ENCODE measurements at places on chromosomes 7 and 10.

DNA sequence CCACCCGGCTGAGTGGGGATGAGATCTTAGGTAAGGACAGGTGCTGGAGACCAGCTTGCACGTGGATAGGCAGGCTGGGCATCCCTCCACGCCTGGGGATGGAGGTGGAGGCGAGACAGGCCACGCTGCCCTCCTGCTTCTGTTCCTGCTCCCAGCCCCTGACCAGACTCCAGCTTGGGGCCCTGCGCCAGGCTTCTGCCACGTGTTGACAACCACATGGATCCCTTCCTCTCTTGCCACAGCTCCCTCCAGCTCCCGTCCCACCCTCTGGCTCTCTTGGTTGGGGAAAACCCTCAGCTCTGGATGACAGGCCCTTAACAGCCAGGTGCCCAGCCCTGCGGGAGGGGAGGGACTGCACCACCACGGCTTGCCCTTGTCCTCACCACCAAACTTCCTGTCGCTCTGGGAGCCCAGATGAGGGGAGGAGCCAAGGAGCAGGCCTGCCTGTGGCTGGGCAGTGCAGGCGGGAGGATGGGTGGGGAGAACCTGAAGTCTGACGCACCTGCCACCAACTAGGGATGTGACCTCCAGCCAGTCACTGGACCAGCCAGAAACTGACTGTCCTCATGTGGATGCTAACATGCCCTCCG is 36.0 kb downstream of the KCNH2 start:
- no peak overlapping the region for H3K4me3 ChIP-seq
- no peak for DNase-seq
- H3K36me3 ChIP-seq = no peaks in the 10 kb centered on the region
- H3K4me1 ChIP-seq = no peaks in the 10 kb centered on the region

GRCh38 chr7:11237742-11238141 is 264.1 kb downstream of the PHF14 start:
- DNase-seq = no peak
- H3K27me3 ChIP-seq = no peaks in the 10 kb centered on the region
- no peaks in the 10 kb centered on the region for H3K36me3 ChIP-seq
- H3K27ac ChIP-seq = no peak overlapping the region
- no peak overlapping the region for H3K4me3 ChIP-seq

- DNase-seq = no peak
- no peak overlapping the region for H3K4me3 ChIP-seq
- no peak overlapping the region for H3K27ac ChIP-seq
- no peaks in the 10 kb centered on the region for H3K36me3 ChIP-seq
Measured at GRCh38 chr7:45149606-45150005, 8.0 kb upstream of the RAMP3 start.

GRCh38 chr10:128001849-128002248 is 94.9 kb downstream of the PTPRE start:
- H3K36me3 ChIP-seq = no peaks in the 10 kb centered on the region
- no peak overlapping the region for H3K4me3 ChIP-seq
- H3K27me3 ChIP-seq = no peaks in the 10 kb centered on the region
- no peak for DNase-seq
- peaks cover 40% of the 10 kb centered on the region for H3K4me1 ChIP-seq

DNA sequence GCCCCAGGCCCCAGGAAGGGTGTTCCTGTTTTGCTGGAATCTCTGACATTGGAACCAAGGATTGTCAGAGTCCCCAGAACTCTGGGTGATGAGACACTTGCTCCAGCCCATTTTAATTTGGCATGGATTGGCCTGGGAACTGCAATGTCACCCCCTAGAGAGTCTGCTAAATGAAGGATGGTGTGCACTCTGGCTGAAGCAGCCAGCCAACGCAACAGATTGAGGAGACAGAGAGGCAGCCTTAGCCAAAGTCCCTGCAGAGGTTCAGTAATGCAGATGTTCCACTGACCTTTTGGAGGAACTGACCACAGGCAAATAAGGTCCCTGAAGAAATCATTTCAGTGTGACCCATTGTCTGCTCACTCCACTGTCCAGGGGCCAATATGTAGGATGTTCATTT is 13.4 kb downstream of the LRRC18 start:
- no peaks in the 10 kb centered on the region for H3K27me3 ChIP-seq
- no peaks in the 10 kb centered on the region for H3K36me3 ChIP-seq
- no peaks in the 10 kb centered on the region for H3K4me1 ChIP-seq
- H3K4me3 ChIP-seq = no peak overlapping the region
- H3K27ac ChIP-seq = no peak overlapping the region
- DNase-seq = no peak

GRCh38 chr7:48691788-48692187 is 232.6 kb upstream of the CDC14C start:
- no peak overlapping the region for H3K4me3 ChIP-seq
- no peaks in the 10 kb centered on the region for H3K4me1 ChIP-seq
- DNase-seq = no peak
- H3K36me3 ChIP-seq = no peaks in the 10 kb centered on the region
- H3K27ac ChIP-seq = no peak overlapping the region

GRCh38 chr7:42831006-42831717 is 80.7 kb downstream of the C7orf25 start:
- peaks cover 5% of the 10 kb centered on the region for H3K27me3 ChIP-seq
- H3K4me3 ChIP-seq = no peak overlapping the region
- DNase-seq = no peak
- H3K27ac ChIP-seq = no peak overlapping the region
- no peaks in the 10 kb centered on the region for H3K36me3 ChIP-seq
- H3K4me1 ChIP-seq = no peaks in the 10 kb centered on the region

GRCh38 chr10:125479059-125479458 is 203.9 kb downstream of the TEX36 start:
- H3K36me3 ChIP-seq = no peaks in the 10 kb centered on the region
- no peak overlapping the region for H3K27ac ChIP-seq
- no peak overlapping the region for H3K4me3 ChIP-seq
- H3K4me1 ChIP-seq = no peaks in the 10 kb centered on the region
- no peaks in the 10 kb centered on the region for H3K27me3 ChIP-seq

DNA sequence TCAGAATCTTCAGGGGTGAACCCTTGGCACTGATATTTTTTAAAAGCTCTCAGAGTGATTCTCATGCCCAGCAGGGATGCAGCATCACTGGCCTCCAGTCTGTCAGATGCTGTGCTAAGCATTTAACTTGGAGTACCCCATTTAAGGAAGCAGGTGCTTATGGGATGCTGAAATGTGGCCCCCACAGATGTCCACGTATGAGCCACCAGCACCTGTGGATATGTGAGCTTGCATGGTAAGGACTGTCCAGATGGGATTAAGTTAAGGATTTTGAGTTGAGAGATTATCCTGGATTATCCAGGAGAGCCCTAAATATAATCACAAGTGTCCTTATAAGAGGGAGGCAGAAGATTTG is 17.7 kb downstream of the CHST3 start:
- no peak overlapping the region for H3K4me3 ChIP-seq
- H3K27me3 ChIP-seq = no peaks in the 10 kb centered on the region
- no peaks in the 10 kb centered on the region for H3K36me3 ChIP-seq

GRCh38 chr7:128961030-128961659 is 23.4 kb downstream of the IRF5 start:
- H3K27me3 ChIP-seq = no peaks in the 10 kb centered on the region
- no peak overlapping the region for H3K4me3 ChIP-seq
- no peak overlapping the region for H3K27ac ChIP-seq
- H3K36me3 ChIP-seq = peaks cover 13% of the 10 kb centered on the region
- DNase-seq = no peak

DNA sequence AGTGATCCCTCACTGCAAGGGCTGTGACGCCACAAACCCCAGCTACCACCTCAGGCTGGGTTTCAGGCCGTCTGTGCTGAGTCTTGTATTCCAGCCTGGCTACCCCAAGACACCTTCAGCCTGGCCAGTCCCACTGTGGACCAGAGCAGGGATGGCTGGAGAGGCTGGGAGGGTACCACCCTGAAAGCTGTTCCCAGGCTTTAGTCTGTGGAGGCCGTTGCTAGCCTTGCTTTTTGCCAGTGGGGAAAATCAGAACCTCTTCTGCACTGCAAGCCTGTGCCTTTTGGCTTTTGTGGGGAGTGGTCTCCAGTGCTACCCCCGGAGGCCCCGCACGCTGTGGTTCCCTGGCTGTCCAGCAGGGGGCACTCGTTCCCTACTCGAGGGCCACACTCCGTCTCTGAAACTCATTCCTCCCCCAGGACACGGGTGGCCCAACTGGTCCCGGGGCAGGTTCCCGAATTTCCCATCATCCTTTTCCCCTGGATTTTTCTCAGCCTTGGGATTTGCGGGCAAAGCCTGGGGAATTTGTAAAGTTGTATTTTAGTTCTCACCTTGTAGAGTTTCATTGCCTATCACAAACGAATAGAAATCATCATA is 128.4 kb upstream of the BTBD16 start:
- H3K4me1 ChIP-seq = peaks cover 45% of the 10 kb centered on the region
- peaks cover 3% of the 10 kb centered on the region for H3K36me3 ChIP-seq
- H3K27ac ChIP-seq = peak overlapping the region; percentile 99
- H3K27me3 ChIP-seq = no peaks in the 10 kb centered on the region
- peak; percentile 43 for DNase-seq

DNA sequence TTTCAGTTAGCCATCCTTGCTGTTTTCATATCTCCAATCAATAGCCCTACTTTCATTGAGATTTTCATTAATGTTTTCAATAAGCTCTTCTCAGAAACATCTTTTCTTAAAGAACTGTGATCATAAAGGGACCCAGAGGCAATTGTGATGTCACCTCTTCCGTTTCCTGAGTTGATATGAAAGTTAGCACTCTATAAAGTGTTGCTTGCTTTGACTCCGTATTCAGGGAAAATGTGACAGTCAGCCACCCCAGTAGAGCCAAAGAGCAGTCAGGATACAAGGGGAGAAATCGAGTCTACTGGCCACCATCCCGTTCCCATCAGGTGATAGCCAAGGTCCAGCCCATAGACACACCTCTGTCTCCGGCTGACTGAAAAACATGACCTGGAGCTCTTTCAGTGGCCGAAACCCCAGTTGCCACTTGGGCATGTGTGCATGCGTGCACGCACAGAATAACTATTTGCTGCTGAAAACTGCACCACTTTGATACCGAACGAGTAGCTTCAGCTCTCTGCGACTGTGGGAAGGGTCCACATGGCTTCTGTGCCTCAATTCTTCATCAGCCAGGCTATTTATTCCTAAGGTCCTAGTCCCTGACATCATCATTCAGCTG is 291.4 kb downstream of the USP6NL start:
- no peaks in the 10 kb centered on the region for H3K27me3 ChIP-seq
- H3K4me3 ChIP-seq = no peak overlapping the region
- H3K36me3 ChIP-seq = no peaks in the 10 kb centered on the region
- DNase-seq = no peak
- no peak overlapping the region for H3K27ac ChIP-seq

- H3K4me3 ChIP-seq = no peak overlapping the region
- peaks cover 4% of the 10 kb centered on the region for H3K27me3 ChIP-seq
- no peaks in the 10 kb centered on the region for H3K36me3 ChIP-seq
- no peak overlapping the region for H3K27ac ChIP-seq
Measured at GRCh38 chr10:46995234-46995633, 84.0 kb downstream of the PTPN20 start.

- no peak for DNase-seq
- H3K4me3 ChIP-seq = no peak overlapping the region
- no peak overlapping the region for H3K27ac ChIP-seq
- H3K27me3 ChIP-seq = no peaks in the 10 kb centered on the region
Measured at GRCh38 chr10:114087655-114088054, 44.0 kb downstream of the ADRB1 start.

GRCh38 chr7:101972627-101973026 is 155.2 kb downstream of the CUX1 start:
- no peak overlapping the region for H3K27ac ChIP-seq
- no peak overlapping the region for H3K4me3 ChIP-seq
- H3K4me1 ChIP-seq = peaks cover 2% of the 10 kb centered on the region
- H3K36me3 ChIP-seq = no peaks in the 10 kb centered on the region
- no peaks in the 10 kb centered on the region for H3K27me3 ChIP-seq

DNA sequence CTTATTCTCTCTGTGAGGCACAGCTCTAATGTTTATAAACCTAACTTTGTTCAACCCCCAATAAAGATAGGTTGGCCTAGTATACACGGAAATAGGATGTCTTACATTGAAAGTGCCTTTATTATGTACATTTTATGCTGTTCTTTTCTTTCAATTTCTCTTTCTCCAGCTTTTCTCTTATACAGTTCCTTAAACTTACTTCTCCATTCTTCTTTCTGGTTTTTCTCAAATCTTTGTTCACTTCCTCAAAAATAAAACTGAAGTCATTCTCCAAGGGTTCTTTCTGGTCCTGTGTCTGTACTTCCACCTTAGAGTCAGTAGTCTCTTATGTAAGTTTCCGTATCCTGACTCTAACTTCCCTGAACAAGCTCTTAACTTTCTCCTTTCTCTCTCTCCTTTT is 29.2 kb upstream of the NAMPT start:
- H3K27me3 ChIP-seq = no peaks in the 10 kb centered on the region
- H3K4me3 ChIP-seq = no peak overlapping the region
- DNase-seq = no peak
- H3K4me1 ChIP-seq = peaks cover 15% of the 10 kb centered on the region

DNA sequence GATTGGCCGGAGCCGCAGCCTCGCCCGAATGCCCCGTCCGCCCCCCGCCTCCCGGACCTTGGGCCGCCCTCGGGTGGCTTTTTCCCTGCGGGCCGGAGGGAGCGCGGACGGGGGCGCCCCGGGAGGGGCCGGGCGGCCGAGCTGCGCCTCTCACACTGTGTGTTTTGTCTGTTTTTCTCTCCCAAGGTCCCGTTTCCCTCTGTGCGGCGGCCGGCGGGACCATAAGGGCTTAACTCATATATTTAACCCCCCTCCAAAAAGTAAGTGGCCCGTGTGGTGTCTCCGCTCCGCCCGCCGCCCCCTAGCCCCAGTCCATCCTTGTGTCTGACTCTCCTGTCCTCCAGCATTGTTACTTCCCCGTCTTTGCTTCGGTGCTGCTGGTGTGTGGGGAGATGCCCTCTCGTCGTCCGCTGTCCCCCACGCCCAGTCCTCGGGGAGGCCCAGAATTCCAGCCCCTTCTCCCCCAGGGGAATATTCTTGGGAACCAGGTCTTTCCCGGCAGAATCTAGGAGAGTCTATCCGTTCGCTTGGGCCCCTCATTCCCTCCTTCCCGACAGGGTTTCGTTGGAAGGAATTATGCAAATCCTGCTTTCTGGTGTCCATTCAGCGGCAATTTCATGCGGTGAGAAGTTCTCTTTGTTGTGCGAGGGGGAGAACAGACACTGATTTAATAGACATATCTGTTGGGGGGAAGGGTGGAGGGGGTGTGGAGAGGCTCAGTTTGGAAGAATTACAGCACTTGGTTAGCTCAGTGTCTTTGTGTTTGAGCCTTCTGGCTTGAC is 1.3 kb downstream of the LCOR start:
- no peaks in the 10 kb centered on the region for H3K27me3 ChIP-seq
- H3K27ac ChIP-seq = peak overlapping the region; percentile 55
- H3K4me3 ChIP-seq = peak overlapping the region; percentile 99
- peak; percentile 48 for DNase-seq
- no peaks in the 10 kb centered on the region for H3K36me3 ChIP-seq

Data from endothelial cell of umbilical vein (primary cell).